CD4-positive, alpha-beta T cell treated with Interferon alpha-2 for 1 hour (primary cell): ENCODE measurements at places on chromosomes 3 and 15.

DNA sequence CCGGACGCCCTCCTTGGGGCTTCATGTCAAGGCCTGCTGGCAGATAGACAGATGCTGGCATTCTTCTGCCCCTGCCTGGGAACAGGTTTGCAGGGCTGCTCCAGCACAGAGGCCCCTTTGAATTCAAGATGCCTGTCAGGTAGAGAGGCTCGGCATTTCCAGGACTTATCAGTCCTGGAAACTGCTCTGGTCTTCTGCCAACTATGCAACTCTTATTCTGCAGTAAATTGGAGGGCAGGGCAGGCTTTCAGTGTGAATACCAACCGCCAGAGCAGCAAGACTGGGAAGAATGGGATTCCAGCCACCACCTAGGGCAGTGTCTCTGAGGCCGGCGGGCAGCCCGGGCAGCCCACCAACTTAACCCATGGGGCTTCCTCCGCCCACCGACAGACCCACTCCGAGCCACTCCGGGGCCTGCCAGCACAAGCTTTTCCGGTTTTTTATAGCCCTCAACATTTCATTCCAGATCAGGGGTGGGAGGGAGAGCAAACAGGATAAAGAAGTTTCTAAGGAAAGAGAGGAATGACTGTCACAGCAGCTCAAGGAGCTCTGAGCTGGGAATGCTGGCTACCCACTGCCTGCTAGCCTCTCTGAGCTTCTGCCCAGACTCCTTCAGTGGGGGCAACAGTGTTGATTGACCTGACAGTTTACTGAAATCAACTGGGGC lies 140.9 kb downstream of the NTRK3 start:
- no peak for DNase-seq

- DNase-seq = no peak
These were observed 68.7 kb downstream of the SENP2 start for GRCh38 chr3:185654758-185655145.

DNA sequence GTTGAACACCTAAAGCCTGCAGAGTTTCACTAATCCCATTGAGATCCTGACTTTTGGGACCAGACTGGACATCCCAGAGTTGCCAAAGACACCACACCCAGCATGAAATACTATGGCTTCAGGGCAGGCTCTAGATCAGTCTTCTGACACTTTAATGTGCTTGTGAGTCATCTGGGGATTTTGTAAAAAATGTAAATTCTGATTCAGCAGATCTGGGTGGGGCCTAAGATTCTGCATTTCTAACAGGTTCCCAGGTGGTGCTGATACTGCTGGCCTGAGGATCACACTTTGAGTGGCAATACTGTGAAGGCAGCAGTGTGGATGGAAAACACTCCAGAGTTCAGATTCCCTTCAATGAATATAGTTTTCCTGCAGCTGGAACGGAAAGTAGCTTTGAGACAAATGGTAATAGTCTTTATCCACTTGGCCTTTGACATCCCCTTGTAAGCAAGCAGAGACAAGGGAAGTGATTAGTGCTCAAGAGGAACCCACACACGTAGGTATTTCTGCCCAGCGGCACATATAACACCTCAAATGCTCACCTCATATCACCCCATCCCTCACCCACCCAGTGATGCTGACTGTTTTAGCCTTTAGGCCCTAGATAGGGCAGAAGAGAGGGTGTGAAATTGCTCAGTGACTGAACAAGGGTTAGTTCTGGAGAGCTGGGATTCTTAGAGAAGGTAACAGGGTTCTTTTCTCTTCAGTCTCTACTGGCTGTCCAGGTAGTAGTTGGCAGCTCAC lies 51.5 kb upstream of the GSK3B start:
- DNase-seq = no peak

- DNase-seq = no peak
These were observed 124.3 kb downstream of the LRIG1 start for GRCh38 chr3:66376568-66376967.

DNA sequence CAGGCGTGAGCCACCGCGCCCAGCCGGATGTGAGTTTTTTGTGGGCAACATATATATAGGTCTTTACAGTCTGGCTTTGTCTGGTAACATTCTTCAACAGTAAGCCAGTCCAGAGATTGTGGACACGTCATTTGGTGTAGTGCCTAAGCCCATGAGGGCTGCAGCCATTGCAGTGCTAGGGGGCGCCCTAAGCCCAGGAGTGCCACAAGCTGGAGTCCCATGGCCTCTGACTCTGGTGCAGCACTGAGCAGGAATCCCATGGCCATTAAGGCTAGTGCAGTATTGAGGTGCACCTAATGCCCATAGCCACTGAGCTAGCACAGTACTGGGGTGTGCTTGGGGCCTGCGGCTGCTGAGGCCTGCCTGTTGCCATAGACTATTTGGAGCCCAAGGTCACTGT lies 136.4 kb upstream of the NDN start:
- no peak for DNase-seq

DNA sequence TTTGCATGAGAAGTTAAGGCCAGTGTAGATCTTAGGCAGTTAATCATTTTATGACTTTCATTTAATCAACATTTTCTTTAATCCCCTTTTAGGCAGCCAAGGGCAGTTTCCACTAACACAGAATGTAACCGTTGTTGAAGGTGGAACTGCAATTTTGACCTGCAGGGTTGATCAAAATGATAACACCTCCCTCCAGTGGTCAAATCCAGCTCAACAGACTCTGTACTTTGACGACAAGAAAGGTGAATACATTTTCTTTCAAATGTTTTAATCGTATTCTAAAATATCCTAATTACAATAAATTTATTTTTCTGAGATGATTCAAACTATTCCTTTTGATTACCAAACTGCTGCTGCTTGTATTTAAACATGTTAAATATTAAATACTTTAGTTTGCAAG lies 843.2 kb downstream of the CADM2 start:
- DNase-seq = no peak

DNA sequence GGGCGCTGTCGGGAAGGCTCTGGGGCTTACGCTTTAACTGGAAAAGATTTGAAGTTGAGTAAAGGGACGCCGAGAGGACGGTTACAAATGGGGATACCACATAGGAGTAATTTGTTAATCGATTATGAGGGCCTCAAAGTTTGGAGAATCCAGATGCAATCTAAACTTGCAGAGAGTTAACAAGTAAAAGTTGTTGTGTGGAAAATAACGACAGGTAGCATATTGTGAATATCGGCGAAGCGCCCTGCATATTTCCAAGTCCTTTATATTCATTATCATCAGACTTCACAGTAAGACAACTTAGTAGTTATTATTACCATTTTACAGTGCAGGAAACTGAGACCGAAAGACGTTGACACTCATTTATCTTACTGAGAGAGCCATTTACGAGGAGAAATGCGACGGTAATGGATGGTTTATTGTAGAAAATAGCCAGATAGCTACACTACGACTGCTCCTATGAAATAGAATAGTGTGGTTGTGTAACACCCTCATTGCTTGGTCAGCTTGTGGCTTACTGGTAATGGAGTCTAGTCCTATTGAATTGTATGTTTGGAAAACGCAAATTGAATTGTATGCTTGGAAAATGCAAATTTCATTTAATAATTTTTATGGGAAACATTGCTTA lies 700 bp downstream of the MKRN2 start:
- no peak for DNase-seq

DNA sequence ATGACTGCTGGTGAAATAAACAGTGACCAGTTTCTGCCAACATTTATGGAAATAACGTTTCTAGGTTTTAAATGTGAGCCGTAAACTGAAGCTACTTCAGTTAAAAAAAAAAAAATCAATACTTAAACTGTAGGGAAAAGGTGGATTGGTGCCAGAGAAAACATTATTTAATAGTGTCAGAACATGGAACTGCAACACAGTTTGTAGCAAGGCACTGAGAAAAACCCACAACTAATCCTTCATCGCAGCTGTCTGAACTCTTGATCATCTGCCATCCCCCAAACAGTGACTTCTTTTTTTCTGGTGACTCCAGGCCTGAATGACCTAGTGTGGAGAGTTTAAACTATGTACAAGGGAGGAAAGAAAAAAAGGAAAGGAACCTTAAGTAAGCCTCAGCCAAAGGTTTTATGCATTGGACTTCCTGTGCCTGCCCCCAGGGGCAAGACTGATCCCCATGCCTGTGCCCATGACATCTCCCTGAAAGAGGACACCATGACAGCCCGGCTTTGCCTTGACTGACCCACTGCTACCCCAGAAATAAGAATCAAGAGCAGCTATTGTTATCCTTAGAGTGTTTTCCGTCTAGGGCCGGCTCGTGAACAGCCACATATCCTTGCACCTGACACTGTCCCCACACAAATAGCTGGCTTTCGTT lies 33.1 kb downstream of the CRTAP start:
- DNase-seq = no peak

- DNase-seq = no peak
These were observed 61.7 kb downstream of the FSIP1 start for GRCh38 chr15:39720621-39721611.

DNA sequence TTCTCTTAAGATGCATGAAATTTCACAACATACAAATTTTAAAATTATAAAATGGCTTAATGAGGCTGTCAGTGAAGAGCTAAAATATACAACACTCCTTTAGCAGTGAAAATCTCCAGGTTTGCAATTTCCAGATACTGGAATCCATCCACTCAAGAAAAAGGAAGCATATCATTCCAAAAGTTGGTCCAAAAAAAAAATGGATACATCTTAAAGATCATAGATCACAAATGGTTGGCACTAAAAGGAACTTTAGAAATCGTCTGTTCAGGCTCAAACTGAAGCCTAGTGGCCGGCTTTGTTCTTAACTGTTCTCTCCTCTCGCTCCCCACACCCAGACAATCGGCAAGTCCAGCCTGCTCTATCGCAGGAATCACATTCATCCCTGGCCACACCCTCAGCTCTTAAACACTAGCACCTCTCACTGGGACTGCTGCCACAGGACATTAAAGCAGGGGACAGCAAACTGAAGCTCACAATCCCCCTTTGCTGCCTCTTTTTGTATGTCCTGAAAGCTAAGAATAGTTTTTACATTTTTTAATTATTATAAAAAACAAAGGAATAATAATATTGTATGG lies 130.3 kb upstream of the CDIN1 start:
- no peak for DNase-seq

- DNase-seq = no peak
These were observed 87.2 kb upstream of the SLC4A7 start for GRCh38 chr3:27571345-27571744.

GRCh38 chr3:129001101-129001805 lies at the start of gene EFCC1:
TSS of gene EFCC1 (plus strand) at chr3:129001304. CDS start at chr3:129001629, 325 bp downstream.
- no peak for DNase-seq

DNA sequence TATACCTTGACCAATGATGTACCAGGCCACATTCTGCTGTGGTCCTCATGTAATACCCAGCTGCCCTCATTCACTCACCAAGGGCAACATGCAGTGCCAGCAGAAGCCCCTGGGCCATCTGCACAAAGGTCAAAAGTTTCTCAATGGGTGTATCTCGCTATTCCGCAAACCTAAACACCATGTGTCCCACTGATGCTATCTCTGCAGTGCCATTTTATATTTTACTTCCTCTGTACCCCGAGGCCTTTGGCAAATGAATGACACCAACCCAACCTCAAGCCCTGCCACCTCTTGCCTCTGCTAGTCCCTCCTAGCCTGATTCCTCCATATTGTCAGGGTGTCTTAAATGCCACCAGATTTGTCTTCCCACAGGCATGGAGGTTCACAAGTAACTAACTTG lies 59.2 kb downstream of the AAGAB start:
- DNase-seq = no peak

DNA sequence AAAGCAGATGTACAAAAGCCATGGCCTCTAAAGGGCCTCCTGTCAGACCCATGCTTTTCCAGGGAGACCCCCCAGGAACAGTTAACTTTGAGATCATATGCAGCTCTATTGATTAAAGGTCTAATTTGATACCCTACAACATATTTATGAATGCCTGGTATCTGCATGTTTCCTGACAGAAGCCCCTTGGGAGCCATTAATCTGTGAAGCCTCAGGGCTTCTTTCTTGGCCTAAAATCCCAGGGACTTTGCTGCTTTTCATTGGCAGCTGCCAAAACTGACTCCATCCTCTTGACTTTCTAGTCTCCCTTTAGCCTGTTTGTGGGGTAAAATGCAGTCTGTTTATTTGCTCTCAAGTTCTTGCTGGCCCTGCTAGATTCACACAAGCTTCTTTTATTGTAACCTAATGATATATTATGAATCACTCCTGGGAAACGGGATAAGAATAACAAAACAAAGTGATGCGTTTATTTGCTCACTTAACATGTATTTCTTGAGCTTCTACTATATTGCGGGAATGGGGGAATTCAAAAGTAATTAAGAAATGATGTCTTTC lies 257.0 kb downstream of the LSAMP start:
- DNase-seq = no peak

DNA sequence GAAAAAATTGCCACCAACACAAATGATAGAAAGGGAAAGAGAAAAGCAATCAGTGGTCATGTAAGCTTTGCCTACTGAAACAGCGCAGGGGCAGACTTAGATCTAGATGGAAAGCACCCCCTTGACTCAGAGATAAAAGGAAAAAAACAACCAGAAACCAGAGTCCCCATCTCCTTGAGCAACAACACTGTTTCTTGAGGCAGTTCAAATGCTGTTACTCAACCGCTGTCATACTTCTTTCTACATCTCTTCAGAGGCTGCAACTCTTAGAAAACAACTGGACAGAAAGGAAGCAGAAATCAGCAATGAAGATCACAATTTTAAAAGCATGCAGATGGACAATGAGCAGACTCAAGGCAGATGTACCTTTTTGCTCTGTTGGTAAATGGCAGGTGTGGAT lies 36.5 kb downstream of the FSIP1 start:
- DNase-seq = no peak

- DNase-seq = no peak
These were observed 25.9 kb upstream of the FBN1 start for GRCh38 chr15:48671103-48672022.

DNA sequence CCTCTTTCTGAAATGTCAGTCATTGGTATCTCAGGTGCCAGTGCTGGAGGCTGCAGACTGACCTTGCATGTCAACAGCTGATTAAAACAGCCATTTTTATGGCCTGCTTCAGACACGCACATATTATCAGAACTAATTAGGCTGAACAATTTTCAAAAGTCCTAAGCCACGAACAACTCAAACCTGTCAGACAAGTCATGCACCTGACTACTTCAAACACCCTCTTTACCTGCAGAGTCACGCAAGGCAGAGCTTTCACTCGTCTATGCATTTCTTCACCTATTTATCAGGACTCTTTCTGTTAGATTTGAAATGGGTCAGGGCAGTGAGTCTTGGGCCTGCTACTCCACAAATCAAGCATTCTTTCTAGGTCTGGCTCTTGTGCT lies 26.7 kb downstream of the CLK3 start:
- DNase-seq = no peak

DNA sequence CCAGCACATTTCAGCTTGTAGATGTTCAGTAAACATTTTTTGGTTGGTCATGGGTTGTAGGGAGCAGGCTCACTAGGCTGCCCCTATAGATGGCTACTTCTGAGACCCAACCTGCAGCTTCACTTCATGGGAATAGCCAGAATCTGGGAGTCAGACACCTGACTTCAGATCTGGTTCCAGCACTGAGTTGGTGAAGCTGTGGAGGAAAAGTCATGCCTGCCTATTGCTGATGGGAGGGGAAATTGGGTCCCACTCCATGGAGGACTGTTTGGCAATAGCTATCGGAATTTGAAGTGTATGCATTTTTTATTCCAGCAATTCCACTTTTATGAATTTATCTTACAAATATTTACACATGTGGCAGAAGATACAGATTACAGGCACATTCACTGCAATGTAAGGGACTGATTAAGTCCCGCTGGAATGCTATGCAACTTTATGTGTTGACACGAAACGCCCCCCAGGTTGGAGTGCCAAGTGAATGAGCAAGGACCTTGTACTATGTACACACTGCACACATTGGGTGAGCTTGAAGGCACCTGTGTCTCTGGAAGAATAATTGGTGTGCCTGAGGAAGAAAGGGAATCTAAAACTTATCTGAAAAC lies 7.8 kb upstream of the CCR1 start:
- DNase-seq = no peak

- no peak for DNase-seq
These were observed 33.6 kb upstream of the OCA2 start for GRCh38 chr15:28132524-28133275.
